ENCODE measurements at places on chromosomes 2 and 18.

GRCh38 chr2:62928015-62928414 lies 122.6 kb upstream of the OTX1 start:
- no peak for DNase-seq

DNA sequence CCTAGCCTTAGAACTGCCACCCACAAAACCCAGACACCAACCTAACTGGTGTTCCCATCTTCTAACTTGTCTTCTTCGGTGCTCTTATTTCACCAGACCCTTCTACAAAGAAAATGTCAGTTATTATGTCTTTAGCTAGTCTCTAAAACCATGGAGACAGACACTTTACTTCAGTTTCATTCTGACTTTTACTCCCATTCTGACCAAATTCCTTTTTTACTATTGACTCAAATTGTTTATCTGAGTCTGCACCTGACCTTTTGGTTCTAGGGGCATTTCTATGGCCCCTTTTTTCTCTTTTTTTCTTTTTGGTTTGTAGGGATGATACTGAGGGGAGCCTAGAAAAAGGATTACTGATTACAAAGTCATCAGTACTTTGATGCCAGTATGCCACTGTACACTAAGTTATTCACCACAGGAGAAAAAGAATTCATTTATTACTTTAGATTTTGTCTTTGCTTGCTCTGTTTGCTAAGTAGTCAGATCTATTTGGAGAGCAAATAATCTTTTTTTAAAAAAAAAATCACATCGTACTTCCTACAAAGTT lies 6.8 kb upstream of the SLC1A4 start:
- no peak for DNase-seq

DNA sequence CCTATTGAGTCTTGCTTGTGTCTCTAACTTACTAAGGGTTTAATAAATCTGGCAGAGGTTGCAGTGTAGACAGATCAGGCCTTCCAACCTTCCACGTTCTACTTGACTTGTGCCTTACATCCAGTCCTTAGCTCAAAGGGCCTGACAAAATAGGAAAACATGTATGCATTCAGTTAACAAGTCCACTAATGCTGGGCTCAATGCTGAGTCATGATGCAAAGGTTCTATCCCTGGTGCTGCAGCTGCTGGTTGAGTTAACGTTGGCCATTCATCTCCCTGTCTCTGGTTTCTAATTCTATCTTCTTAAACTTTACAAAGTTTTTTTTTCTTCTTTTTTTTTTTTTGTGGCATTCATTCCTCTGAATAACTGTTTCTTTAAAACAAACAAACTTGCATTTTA lies 46.3 kb upstream of the ITGB6 start:
- no peak for DNase-seq

DNA sequence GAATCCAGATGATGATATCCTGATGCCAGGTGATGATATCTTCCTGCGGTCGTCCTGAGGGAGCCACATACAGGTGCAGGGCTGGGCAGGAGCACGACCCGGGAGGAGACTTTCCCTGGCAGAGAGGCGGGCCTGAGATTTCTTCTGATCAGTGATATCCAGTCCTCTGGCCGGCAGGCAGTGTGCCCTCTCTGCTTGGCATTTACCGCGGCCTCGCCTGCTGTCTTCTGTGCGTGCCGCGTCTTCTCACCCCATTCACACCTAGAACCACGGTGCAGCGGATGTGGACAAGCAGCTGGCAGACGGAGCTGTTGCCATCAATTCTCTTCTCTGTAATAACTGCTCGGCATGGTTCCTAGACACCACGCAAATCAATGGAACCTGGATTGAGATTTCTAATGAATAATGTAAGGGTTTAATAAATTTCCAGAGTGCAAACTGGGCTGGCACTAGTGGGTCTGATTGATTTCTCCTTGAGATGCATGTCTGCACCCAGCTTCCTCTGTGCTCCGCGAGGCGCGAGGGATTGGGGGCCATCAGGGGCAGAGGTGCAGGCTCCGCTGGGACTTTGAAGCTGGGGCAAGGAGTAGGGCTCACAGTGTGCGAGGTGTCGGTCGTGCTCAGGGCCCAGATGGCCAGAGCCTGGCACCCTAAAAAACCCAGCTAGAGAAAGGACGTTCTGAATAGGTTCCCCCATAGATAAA lies 208.9 kb upstream of the HDAC4 start:
- no peak for DNase-seq

DNA sequence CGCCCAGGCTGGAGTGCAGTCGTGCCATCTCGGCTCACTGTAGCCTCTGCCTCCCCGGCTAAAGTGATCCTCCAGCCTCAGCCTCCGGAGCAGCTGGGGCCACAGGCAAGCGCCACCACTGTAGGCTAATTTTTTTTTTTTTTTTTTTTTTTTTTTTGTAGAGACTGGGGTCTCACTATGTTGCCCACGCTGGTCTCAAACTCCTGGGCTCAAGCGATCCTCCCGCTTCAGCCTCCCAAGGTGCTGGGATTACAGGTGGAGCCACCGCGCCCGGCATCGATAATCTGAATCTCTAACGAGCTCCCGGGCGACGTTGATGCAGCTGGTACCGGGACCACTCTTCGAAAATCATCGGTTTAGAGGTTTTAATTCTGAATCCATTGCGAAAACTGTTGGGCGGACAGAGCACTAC lies 520 bp upstream of the CYP20A1 start:
- no peak for DNase-seq

DNA sequence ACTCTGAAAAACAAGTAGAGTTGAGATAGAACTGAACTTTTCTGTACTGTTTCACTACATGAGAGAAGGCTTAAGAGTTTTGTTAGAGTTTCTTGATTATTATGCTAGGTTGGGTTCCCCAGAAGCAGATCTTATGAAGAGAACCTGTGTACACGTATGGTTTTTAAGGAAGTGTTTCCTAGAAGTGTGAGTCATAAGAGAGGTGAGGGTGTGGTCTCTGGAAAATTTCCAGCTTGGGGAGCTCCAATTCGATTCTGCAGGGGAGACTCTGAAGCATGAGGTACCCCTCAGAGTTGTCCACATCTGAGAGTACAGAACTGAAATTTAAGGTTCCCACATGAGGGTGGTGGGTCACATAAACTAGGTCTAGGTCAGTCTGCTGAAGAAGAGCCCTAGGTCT lies 83.3 kb upstream of the MAP2 start:
- DNase-seq = no peak

- DNase-seq = no peak
These were observed 65.1 kb upstream of the MAPRE2 start for GRCh38 chr18:34976123-34976522.

GRCh38 chr2:176976736-176977685 lies 235.6 kb upstream of the HNRNPA3 start:
- DNase-seq = no peak

DNA sequence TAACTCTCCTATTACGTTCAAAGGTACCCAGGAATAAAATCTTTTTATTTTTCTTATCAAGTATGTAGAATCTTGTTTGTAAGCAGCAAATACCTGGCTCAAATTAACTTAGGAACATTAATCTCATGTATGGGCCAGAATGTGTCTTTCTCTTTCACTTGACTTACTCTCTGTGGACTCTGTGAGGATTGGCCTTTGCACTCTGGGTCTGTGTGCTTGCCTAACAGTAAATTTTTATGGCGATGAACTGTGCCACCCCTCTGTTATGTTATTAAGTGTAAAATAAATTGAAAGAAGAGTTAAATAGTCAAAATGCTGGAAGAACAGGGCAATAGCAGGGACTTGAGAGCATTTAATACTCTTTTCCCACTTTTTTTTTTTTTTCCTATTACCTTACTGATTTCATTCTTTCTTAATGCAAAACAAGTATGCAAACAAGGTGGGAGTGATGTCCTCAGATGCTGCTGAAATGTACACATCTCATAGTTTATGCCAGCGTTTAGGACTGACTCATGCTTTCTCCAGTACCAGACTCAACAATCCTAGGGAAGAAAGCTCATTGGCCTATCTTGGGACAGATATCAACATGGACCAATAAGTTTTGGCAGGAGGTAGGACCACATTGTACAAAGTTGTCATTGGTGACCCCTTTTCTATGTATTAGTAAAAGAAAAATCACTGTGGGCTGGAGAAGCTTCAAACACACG lies 25.5 kb downstream of the LYPD6 start:
- no peak for DNase-seq

GRCh38 chr2:182821182-182821581 lies 45.3 kb downstream of the FRZB start:
- DNase-seq = no peak

DNA sequence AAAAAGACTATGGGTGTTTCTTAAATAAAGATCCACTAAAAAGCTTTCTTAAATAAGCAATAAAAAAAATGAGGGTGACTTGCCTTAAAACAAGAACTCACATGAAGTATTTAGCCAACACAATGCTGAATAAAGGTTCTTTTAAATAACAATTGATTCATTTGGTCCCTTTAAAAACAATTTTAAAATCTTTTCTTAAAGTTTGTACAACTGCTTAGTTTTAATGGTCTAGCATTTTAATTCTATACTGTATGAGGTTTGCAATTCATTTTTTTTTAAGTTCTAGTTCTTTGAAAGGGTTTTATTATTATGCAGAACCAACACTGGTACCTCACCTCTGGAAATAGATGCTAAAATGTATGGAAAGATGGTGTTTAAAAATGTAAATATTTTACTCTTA lies 1017.5 kb downstream of the LRP1B start:
- DNase-seq = no peak

DNA sequence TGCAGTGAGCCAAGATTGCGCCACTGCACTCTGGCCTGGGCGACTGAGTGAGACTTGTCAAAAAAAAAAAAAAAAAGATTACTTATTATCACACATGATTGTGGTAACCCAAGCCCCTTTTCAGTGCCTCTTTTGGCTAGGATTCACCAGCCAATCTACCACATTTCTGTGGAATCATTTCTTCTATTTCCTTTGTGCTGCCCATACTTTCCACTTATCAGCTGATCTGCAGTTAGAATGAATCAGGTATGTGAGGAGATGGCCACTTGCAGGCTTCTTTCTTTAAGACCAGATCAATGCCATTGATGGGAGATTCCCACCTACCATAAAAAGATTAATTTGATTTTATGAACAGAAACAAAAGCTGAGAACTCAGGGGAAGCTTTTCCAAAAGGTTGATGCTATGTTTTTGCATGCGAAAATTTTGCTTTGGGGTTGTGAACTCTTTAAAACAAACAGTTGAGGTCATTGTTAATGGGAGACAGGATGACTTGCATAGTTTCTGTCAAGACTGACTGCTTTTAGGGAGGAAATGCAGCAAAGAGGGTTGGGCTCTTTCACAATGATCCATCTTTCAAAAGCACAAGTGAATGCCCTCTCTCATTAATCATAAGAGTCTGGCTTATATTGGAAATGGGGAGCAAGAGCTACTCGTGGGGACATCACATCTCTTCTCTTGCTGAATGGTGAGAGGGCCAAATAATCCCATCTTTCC lies 66.9 kb upstream of the CYP26B1 start:
- no peak for DNase-seq

DNA sequence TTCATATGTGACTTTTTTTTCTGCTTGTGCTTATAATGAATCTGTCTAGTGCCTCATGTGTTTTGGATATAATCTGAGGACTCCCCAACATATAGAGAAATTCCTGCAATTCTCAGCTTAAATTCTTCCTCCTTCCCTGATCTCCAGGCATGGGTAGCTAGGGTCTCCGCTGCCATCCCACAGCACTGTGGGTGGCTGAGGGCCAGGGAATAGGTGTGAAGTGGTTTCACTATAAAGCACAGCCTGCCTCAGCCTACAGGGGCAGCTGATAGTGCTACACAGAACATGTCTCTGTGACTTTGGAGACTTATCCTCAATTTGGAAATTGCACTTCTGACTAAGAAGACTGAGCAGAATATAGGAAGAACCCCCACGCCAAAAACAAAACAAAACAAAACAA lies 137.3 kb upstream of the NABP1 start:
- DNase-seq = no peak

Data from T-helper 17 cell (primary cell).